Astrocyte of the hippocampus (primary cell): ENCODE measurements at places on chromosomes 1 and 21.
A peak's percentile ranks its signal among the peaks of the same experiment; 100 is the strongest.

DNA sequence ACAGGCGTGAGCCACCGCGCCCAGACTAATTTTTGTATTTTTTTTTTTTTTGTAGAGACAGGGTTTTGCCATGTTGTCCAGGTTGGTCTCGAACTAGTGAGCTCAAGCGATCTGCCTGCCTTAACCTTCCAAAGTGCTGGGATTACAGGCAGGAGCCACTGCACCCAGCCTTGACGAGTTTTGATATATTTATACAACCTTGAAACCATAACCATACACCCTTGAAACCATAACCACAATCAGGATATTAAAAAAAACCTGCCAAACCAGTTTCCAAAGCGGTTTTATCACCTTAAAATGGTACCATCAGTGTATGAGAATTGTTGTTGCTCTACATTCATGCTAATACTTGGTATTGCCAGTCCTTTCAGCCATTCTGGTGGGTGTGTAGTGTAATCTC, 3.7 kb upstream of the PHACTR4 start:
- no peak for DNase-seq

- DNase-seq = peak; percentile 83
These were observed 617 bp upstream of the ADGRL2 start for GRCh38 chr1:81799939-81800694.

DNA sequence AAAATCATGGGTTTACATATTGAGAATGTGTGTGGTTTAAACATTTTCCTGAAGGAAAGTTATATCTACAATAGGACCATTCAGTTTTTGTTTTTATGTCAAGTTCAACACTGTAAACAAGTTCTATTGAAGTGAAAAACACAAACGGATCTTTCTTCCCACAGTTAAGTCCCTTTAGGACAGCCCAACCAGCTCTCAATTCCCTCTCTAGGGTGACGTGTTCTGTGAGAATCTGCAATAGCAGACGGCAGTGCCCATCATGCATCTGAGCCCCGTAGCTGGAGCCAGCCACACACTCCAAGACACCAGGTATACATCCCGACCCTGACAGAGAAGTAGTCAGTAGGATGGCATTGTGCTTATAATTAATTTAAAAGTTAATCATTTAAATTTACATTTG, 26.3 kb upstream of the IVNS1ABP start:
- no peak for DNase-seq

GRCh38 chr1:23122796-23123195, 45.9 kb downstream of the LUZP1 start:
- DNase-seq = no peak

DNA sequence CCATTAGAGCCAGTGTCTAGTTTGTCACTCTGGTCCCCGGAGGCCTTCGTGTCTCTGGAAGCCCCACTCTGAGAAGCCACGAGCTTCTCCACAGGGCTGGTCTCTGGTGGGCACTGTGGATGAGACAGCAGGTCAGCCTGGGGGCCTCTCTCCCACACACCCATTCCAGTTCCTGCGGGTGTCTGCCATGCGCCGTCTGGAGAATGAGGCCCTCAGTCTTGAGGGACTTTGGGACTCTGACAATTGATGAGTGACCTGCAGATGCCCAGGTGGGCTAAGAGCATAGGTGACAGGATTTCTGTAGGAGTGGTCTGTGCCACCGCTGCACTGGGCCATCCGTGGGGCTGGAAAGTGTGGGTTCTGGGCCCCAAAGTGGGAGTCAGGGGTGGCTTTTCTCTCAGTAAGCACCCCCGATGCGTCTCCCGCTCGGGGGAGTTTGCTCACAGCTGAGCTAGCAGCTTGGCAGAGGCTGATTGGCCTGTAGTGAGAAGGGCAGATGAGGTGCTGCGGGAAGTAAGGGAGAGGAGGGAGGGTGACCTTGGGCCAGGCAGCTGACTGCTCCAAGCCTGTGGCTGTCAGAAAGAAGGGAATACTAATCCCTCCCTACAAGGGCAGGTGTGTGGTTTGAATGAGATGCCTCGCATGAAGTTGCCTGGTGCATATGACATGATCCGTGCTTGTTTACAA, 26.4 kb downstream of the LHX4 start:
- no peak for DNase-seq

- DNase-seq = peak; percentile 51
These were observed 479 bp downstream of the SELENOF start for GRCh38 chr1:86913399-86913895.

GRCh38 chr1:200496937-200497336, 87.1 kb upstream of the ZNF281 start:
- no peak for DNase-seq

- DNase-seq = no peak
These were observed 4.4 kb downstream of the FOXD3 start for GRCh38 chr1:63326473-63327380.

DNA sequence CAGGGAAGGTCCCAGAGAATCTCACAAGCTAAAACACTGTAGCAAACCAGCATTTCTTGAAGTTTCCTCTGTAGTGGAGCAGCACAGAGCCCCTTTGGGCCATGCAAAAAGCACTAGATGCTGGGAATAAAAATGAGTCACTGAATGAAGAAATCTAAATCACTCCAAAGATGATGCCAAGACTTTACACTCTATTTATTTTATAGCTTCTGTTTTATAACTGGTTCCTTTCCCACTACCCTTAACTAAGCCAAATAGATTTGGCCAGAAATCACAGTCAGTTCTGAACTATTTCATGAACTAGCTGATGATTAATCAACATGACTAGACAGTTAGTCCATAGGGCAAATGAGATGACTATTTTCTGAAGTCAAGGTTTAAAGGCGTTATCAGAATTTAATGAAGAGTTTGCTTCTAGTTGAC, 89.5 kb downstream of the SCMH1 start:
- peak; percentile 73 for DNase-seq

- DNase-seq = peak; percentile 82
These were observed 6.2 kb downstream of the S100A7A start for GRCh38 chr1:153422450-153423068.

- DNase-seq = no peak
These were observed 33.5 kb downstream of the SUSD4 start for GRCh38 chr1:223330466-223330865.

DNA sequence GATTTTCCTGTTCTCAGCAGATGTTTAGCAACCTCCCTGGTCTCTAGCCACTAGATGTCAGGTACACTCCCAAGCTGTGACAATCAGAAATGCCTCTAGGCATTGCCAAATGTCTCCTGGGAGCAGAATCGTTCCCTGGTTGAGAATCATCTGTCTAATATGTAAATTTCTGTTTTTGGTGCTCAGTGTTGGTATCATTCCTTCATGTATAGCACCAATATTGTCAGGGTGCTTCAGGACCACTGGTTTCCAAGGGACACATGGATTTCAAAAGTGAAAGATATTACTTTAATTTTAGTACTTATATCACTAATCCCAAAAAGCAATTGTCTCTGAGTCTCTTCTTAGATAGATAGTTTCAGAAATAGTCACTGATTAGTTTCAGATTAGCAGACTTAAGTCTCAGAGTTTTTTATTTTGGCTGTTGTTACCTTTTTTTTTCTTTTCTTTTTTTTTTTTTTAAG, 160.1 kb downstream of the PTPRC start:
- DNase-seq = no peak

- DNase-seq = no peak
These were observed 17.7 kb downstream of the MORN1 start for GRCh38 chr1:2373551-2374251.

- DNase-seq = no peak
These were observed 20.7 kb downstream of the ZNF695 start for GRCh38 chr1:246987083-246987690.

- DNase-seq = no peak
These were observed 34.1 kb downstream of the PLXNA2 start for GRCh38 chr1:208209896-208210589.

GRCh38 chr1:226475142-226475511, 67.2 kb upstream of the PARP1 start:
- DNase-seq = no peak

- DNase-seq = no peak
These were observed 13.2 kb upstream of the PRXL2B start for GRCh38 chr1:2573250-2573920.

DNA sequence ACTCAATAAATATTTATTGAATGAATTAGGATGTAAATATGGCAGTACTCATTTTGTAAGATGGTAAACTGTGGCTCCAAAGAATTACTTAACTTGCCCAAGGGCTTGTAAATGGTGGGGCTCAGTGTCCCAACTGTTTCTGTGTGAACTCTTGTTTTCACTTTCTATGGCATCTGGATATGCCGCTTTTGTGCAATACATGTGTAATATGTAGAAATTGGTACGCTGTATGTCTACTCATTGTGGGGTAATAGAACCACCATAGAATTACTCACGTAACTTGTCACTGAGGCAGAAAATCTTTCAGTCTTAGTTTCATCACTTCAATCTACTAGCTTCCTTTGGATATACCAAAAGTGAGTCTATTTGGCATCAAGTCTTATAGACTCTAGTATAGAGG, 977 bp downstream of the PRPF3 start:
- no peak for DNase-seq

GRCh38 chr1:1242461-1243265, 3.9 kb downstream of the C1QTNF12 start:
- DNase-seq = no peak

DNA sequence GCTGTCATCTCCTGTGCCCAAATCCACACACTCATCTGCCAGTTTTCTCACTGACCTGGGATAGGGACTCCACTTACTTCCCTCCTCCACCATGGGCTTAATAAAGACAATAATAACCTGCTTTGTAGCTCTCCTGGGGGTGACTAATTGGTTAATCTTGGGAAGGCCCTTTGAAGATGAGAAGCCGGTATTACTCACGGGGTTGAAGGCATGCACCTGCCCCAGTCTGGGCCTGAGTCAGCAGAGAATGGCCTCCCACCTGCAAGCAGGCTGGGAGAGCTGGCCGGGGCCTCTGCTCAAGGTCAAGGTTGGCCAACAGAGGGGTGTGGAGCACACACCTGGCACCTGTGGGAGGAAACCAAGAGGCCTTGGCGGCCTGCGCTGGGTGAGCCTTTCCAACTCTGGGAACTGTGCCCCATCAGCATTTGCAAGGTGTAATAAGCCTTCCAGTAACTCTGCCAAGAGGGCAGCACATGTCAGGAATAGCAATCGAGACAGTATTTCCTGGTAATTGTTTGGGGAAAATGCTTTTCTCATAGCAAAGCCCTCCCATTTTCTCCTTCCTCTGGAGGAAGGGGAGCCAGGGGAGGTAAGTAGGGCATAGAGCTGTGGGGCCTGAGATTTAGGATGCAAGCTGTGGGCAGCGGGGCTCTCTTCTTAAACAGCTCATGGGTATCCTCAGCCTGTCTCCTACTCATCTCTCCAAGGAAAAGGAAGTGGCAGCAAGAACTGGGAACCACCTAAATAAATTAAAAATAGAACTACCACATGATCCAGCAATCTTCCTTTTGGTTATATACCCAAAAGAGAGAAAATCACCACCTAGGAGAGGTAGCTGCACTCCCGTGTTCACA, 49.0 kb downstream of the TOMM20 start:
- no peak for DNase-seq

GRCh38 chr1:212228076-212228475, 57.1 kb upstream of the PPP2R5A start:
- no peak for DNase-seq

- peak; percentile 99 for DNase-seq
These were observed 6.0 kb downstream of the TRNP1 start for GRCh38 chr1:26999440-26999987.

- DNase-seq = peak; percentile 29
These were observed 2.0 kb downstream of the SLC6A17 start for GRCh38 chr1:110152133-110152785.

DNA sequence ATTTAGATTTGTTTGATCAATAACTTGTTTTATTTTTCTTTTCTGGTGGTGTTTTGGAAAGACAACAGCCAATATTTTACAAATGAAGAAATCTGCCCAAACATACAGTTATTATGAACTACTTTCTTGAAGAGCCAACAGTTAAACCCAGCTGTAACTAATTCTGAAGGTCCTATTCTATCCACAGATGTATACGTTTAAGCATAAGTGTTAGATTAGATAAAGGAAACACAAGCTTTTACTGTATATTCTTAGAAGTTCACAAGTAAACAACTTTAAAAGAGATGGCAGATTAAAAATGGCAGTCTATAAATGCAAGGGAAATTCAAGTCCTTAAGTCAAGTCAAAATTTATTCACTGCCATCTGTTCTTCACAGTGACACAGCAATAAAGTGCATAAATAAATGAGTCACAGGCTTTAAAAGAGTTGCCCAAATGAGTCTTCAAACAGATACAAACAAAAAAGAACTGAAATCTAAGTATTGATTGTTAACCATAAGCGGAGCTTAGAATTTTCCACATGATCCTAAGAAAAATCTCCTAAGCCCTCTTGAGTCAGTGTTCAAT, 49.9 kb upstream of the KCNH1 start:
- DNase-seq = no peak

GRCh38 chr1:114090738-114091505, 62.7 kb downstream of the SYT6 start:
- no peak for DNase-seq

DNA sequence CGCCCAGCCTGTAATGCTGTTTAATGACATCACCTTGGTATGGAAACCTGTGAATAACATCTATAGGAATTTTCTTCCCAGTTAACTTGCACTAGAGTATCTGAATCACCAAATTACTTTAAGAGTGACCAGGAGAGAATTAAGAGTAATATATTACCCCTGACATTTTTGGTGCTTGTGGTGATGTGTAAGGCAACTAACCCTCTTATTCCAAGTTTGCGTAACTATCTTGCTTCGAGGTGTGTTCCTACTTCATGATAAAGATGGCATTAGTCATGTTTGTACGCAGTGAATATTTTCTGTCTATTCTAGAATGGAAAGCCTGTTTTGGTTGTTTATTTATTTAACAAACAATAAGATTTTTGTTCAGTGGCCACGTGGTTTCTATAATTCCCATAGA, 131.3 kb downstream of the ZP4 start:
- DNase-seq = no peak

DNA sequence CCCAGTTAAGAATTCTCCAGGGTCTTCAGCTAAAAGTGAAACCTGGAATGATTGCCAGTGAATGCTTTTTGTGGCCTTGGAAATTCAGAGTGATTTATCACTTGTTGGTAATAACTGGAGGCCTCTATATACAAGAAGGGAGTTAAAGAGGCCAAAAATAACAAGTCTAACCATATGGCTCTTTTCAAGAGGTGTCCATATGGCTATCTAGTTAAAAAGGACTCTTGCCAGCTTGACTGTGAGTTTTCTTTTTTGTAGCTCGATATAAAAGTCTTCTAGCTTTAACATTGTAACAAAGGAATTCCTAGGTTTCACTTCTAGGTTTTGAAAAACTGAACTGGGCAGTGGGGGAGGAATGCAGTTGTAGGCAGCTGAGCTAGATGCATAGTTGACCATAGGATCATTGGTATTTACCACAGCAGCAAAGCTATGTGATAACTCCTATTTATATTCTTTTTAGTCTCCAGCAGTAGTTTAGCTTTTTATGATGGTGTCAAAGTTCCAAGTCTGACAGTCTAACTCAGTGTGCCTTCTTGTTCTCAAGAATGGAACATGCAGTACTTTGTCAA, 44.4 kb downstream of the CACHD1 start:
- peak; percentile 82 for DNase-seq

GRCh38 chr1:7460807-7461206, 310.3 kb upstream of the VAMP3 start:
- DNase-seq = no peak
